ENCODE measurements at places on chromosomes 2 and 18. TPM values are rescaled to one million over a fixed set of nuclear protein-coding genes. Genes with fewer than 3 reads are reported as not detected.

COL4A3 gene
- total RNA-seq: not detected

INSIG2 gene
- total RNA-seq: 9.1 TPM

WNT6 gene
- total RNA-seq: not detected

VIT gene
- total RNA-seq: under 0.01 TPM

STPG4 gene
- 0.28 TPM for total RNA-seq

PROM2 gene
- not detected for total RNA-seq

MYO3B gene
- not detected for total RNA-seq

GALNT14 gene
- not detected for total RNA-seq

PKDCC gene
- total RNA-seq: 55.6 TPM

ODC1 gene
- total RNA-seq: 204 TPM

SP140 gene
- total RNA-seq: 1.4 TPM

LYPD6 gene
- total RNA-seq: 0.90 TPM

Measured in IMR-90 (cell line).